ENCODE measurements at places on chromosomes 6 and 20. TPM values are rescaled to one million over a fixed set of nuclear protein-coding genes. Genes with fewer than 3 reads are reported as not detected.

- no peak for DNase-seq
Observed at GRCh38 chr20:44838521-44838920, 28.2 kb upstream of the RIMS4 start.

- DNase-seq, result no peak
Observed at GRCh38 chr6:90374201-90374600, 77.6 kb upstream of the BACH2 start.

GRCh38 chr6:43980004-43980795 lies 147.1 kb downstream of the MRPL14 start:
- no peak for DNase-seq

DNA sequence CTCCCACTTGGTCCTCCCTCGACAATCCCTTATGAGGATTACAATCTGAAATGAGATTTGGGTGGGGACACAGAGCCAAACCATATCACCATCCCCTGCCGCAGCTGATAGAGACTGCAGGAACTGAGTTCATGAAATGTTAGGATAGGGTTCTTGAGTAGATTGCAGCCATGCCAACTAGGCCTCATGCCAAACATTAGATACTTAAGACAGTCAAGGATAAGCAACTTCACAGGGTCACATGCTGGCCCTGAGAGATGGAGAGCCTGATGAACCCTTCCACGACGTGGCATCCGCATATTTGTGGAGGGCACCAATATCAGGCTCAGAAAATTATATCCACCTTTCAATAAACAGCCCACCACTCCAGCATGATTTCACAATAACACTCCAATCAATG lies 121.3 kb downstream of the ALDH8A1 start:
- DNase-seq, result no peak

GRCh38 chr20:59095140-59095539 lies 52.6 kb upstream of the PRELID3B start:
- no peak for DNase-seq

Gene KIAA1755
- polyA plus RNA-seq, result 2.9 TPM
